ENCODE measurements at places on chromosomes 12 and 14. TPM values are rescaled to one million over a fixed set of nuclear protein-coding genes. Genes with fewer than 3 reads are reported as not detected.

The B4GALNT1 gene
- 1.4 TPM for total RNA-seq

GRCh38 chr12:13000925-13001774, 1.1 kb upstream of the HEBP1 start:
- DNase-seq = peak; percentile 34

DNA sequence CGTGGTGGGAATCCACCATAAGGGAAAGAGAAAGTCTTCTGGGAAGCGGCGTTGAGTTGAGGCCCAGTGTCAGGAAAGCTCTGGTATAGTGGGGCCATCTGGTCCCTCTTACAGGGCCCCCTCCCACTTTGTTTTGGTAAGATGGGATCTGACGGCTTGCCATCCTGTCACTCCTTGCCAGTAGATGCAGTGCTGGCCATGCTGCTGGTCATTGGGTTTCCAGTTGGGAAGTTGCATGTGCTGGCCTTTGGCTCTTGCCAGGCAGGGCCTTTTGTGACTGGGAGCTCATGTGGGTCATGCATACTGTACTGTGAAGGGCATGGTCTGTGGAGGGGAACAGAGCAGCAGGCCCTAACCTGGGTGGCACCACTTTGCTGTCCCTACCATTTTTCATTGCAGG, 3.8 kb downstream of the TRAF3 start:
- no peak for DNase-seq

The SOAT2 gene
- 0.74 TPM for total RNA-seq

The KLRF1 gene
- not detected for total RNA-seq

GRCh38 chr12:78555802-78556201, 308.8 kb upstream of the SYT1 start:
- no peak for DNase-seq

DNA sequence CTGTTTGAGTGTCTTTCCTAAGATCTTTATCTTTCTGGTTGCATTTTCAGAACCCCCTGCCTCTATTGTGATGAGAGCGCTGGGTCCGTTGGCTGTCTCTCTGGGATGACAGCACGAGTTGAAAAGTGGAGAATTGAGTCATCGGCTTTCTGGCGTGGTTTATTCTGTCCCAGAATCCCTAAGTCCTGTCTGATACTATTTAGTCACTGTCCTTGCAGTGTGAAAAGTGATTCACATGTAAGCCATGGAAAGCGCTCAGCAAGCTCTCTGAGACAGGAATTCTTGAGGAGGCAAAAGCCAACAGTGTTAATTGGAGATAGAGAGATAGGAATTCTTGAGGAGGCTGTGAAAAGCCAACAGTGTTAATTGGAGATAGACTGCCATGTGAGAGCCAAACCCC, 121.7 kb downstream of the CHST11 start:
- peak; percentile 36 for DNase-seq

DNA sequence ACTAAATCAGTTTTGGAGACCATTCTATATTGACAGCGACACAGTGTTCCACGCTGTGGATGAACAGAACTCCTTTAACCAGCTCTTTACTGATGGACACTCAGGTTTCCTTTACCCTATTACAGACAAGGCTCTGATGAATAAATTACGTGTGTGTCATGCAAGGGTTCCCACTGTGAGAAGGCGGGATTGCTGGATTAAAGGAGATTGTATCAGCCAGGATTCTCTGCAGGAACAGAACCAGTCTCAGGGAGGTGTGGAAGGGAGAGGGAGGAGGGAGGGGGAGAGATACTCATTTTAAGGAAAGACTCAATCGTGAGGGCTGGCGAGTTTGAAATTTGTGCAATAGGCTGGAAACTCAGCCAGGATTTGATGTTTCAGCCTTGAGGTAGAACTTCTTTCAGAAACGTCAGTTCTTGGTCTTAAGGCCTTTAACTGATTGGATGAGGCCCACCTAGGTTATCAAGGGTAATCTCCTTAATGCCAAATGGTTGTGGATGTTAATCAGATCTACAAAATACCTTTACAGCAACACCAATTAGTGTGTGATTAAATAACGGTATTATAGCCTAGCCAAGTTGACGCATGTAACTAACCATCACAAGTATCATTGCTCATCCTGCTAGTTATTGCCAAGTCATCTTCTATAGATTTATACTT, 104.0 kb downstream of the GCH1 start:
- no peak for DNase-seq

DNA sequence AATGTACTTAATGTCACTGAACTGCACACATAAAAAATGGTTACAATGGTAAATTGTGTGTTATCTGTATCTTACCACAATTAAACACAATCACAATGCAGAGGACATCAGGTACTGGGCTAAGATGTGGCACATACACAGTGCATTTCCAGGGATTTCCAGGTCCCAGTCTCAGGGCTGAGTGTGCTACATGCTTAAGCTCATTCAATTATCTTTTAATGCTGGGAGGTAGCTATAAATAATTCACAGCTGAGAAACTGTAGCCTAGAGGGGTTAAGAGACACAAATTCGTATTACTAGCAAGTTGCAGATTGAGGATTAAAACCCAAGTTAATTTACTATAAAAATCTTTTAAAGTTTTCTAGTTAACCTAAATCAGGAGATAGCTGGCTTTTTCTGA, 67.1 kb downstream of the CRACR2A start:
- DNase-seq = no peak

GRCh38 chr14:93591506-93591905, 160.8 kb downstream of the UNC79 start:
- no peak for DNase-seq

The SYNDIG1L gene
- total RNA-seq = not detected

DNA sequence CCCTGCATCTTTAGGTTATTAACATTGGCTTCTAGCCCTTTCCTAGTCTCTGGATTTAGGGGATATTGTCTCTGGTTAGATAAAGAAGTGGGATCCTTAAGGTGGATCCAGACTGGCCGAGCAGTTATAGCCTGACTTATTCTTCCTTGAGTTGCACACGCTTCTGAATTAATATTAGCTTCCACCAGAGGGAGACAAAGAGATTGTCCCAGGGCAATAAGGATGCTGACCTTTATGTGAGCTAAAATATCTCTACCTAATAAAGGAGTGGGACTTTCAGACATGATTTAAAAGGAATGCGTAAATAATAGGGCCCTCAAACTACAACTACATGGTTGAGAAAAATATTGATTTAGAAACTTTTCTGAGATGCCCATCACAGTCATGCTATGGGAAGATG, 139.7 kb downstream of the SLCO1B3 start:
- DNase-seq = no peak

- DNase-seq = no peak
These were observed 68.5 kb downstream of the DAO start for GRCh38 chr12:108948367-108948766.

Data from activated naive CD4-positive, alpha-beta T cell treated with anti-CD3 and anti-CD28 coated beads for 36 hours (primary cell).